ENCODE measurements at places on chromosomes 6 and 20. TPM values are rescaled to one million over a fixed set of nuclear protein-coding genes. Genes with fewer than 3 reads are reported as not detected.

The GLP1R gene
- total RNA-seq = not detected

- no peak for DNase-seq
These were observed 153.4 kb downstream of the DTNBP1 start for GRCh38 chr6:15509335-15509933.

- no peak for DNase-seq
These were observed 92.9 kb downstream of the FOXC1 start for GRCh38 chr6:1702580-1703051.

The RPP40 gene
- 42.0 TPM for total RNA-seq

DNA sequence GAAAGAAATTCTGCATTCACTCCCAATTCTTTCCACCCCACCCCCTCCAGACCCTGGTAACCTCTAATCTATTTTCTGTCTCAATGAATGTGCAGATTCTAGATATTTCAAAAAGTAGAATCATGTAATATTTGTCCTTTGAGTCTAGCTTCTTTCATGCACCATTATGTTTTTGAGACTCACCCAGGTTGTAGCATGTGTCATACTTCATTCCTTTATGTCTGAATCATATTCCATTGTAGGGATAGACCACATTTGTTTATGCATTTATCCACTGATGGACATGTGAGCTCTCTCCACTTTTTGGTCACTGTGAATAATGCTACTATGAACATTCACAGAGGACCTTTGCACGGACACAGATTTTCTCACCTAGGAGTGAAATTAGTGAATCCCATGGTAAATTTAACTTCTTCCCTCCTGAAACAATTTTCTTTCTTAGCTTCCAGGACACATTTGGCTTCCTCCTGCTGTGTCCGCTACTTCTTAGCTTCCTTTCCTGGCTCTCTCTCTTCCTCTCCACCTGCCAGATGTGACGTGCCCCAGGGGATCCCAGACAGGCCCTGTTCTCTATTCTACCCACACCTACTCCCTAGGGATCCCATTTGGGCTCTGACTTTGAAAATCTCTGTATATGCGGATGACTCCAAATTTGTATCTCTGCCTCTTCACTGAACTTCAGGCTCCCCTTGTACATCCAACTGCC, 24.1 kb upstream of the ARFGEF2 start:
- peak; percentile 38 for DNase-seq

The B4GALT5 gene
- 16.4 TPM for total RNA-seq

The UBE2C gene
- total RNA-seq = 179 TPM

DNA sequence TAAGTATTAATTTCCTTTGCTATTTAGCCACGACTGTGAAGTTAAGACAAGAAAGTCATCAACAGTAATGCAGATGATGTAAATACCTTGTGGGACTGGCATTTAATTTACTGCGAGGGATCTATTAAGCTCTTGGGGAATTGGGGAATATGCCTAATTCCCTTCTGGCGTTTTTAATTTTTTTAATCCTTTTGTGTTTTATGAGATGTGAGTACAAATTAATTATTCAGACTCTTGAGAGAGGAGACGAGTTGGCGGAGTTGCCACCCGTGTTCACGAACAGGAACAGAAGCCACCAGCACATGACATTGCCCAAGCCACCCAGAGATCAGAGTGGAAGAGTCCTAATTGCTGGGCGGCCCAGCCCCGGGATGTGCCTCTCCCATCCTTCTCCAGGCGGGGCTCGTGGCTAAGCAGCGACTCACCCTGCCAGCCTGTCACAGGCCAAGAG, 533 bp upstream of the CRYBG1 start:
- DNase-seq = no peak

GRCh38 chr6:115004982-115005381, 662.2 kb upstream of the HS3ST5 start:
- no peak for DNase-seq

GRCh38 chr6:33620158-33620855, 815 bp upstream of the ITPR3 start:
- no peak for DNase-seq

The HLA-DRB5 gene
- total RNA-seq = 0.20 TPM

The ANKRD6 gene
- total RNA-seq = 1.5 TPM

DNA sequence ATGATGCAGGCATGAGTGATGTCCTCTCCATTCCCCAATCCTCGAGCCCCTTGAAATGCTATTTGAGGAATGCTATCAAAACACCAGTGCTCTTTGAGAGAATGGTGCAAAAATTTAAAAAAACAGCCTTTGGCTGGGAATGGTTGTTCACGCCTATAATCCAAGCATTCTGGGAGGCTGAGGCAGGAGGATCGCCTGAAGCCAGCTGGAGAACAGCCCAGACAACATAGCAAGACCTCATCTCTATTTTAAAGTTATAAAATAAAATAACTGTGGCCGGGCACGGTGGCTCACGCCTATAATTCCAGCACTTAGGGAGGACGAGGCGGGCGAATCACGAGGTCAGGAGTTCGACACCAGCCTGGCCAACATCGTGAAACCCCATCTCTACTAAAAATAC, 4.2 kb upstream of the VARS1 start:
- DNase-seq = no peak

GRCh38 chr6:13398421-13398994, 70.2 kb upstream of the TBC1D7 start:
- no peak for DNase-seq

DNA sequence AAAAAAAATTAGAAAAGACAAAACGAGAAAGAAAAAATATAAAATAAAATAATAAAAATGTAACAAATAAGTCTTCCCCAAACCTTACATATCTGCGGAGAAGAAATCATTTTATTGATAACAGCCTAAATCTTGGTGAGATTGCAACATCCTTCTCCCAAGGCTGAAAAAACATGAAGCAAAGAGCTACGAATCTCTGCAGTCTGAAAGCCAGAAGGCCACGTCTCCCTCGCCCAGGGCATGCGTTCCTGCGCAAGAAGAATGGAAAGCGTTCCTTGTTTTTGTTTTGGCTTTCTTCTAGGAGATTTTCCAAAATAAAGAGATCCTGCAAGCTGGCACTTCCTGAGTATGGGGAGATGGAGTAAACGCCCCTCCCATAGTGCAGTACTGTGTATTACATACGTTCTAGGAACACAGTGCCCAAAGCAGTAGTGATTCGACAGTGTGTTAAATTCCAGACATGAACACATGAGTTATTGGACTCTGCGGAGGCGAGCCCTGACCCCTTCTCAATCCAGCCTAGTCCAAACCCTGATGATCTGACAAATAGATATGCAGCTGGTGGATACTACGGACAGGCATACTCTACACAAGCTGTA, 126.7 kb upstream of the RREB1 start:
- no peak for DNase-seq

DNA sequence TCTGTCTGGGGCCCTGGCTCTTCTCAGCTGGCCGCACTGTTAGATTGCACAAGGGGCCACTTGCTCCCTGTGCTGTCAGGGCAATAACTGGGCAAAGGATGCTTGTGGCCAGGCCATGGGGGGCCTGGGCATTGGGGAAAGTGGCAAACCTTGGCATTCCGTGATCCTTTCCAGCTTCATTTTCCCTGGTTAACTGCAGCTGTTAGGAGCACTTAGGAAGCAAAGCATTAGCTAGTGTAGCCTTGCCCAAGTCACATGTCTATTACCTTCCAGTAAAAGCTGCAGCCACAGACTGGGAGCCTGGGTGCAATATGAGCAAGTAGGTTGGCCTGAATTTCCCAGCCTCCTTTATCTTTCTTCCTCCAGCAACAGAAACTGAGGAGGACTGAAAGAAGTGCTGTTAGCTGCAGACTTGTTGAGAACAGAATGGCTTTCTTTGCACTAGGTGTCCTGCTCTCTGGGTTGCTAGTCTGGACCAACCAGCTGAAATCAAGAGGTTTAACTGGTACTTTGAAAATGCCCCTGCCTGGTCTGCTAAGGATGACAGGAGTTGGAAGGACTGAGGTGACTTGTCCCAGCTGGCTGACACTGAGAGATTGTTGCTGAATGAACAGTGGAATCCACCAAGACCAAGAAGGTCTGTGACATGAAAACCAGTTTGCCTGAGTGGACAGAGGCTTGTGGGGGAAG, 312.3 kb upstream of the SUPT3H start:
- no peak for DNase-seq

- no peak for DNase-seq
These were observed 803 bp upstream of the SRXN1 start for GRCh38 chr20:653590-654416.

DNA sequence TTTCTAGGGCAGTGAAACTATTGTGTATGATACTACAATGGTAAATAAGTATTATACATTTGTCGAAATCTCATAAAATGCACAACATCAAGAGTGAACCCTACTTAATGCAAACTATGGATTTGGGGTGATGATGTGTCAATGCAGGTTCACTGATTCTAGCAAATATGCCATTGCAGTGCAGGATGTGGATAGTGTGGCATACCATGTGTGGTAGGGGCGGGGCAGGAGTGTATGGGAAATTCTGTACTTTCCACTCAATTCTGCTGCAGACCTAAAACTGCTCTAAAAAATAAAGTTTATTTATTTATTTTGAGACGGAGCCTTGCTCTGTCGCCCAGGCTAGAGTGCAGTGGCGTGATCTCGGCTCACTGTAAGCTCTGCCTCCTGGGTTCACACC, 44.3 kb downstream of the ABHD12 start:
- DNase-seq = no peak

- no peak for DNase-seq
These were observed 406.9 kb upstream of the MAP3K7 start for GRCh38 chr6:90993770-90994169.

The PTCHD4 gene
- total RNA-seq = 1.6 TPM

- no peak for DNase-seq
These were observed 125.1 kb downstream of the SNX5 start for GRCh38 chr20:17843246-17844132.

The FHL5 gene
- total RNA-seq = not detected

The RRBP1 gene
- 59.9 TPM for total RNA-seq

- no peak for DNase-seq
These were observed 12.8 kb upstream of the DTNBP1 start for GRCh38 chr6:15675536-15676220.

The DNAJC5 gene
- total RNA-seq = 30.7 TPM

The SLC24A3 gene
- not detected for total RNA-seq

- no peak for DNase-seq
These were observed 77.7 kb downstream of the MBOAT1 start for GRCh38 chr6:20134613-20135012.

DNA sequence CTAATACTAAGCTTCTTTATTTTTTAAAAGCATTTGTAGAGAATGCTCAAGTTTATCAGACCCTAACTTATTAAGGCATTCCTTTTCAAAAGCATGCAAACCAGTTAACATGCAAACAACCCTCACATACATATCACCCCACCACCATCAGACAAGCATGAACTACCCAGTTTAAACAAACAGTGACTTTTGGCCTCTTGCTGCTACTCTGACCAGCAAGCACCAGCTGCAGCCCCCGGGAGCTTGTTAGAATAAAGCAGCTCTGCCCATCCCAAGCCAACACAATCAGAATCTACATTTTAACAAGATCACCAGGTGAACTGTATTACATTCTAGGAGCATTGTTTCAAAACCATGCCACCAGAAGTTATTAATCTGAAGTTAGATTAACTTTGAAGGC, 5.9 kb upstream of the NUP153 start:
- DNase-seq = no peak

- no peak for DNase-seq
These were observed 17.1 kb downstream of the VPS52 start for GRCh38 chr6:33254591-33254990.

The CNKSR3 gene
- 6.3 TPM for total RNA-seq

DNA sequence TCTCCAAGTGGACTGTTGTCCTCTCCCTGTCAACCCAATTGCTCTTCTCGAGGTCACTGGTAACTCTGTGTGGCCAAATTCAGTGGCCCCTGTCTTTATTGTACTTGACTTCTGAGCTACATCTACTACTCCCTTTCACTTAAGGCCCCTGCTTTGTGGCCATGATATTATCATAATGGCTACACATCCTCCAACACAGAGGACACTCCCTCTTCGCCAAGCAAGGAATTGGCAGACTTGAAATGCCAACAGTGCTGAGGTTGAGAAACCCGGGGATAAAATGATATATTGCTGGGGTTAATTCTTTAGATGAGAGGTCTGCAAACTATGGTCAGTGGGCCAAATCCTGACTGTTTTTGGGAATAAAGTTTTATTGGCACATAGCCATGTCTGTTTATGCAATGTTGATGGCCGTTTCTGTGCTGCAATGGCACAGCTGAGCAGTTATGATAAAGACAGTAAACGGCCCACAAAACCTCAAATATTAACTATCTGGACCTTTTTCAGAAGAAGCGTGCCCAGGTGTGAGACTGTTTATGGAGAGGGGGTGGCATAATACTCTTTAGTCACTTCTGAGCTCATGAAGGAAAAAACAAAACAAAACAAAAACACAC, 12.0 kb upstream of the MRPS10 start:
- no peak for DNase-seq

DNA sequence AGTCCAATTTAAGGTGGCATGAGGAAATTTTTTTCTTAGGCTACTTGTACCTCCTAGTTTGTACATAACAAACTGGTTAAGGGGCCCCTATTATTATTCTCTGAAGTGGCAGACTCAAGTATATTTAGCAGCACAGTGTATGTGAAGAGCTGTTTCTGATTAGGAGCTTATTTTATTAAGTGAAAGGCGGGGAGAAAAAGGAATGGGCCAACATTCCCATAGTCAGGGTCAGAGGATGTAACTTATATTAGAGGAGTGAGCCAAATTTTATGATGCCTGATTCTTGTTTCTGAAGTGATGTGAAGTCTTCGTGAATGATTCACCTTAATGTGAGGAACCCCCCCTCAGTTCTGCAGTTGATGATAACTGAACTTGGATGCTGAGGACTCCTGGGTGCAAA, 2.8 kb downstream of the HECA start:
- no peak for DNase-seq

The TINAG gene
- not detected for total RNA-seq

The CST8 gene
- not detected for total RNA-seq

- DNase-seq = no peak
These were observed 45.6 kb downstream of the RSPO3 start for GRCh38 chr6:127164036-127164435.

DNA sequence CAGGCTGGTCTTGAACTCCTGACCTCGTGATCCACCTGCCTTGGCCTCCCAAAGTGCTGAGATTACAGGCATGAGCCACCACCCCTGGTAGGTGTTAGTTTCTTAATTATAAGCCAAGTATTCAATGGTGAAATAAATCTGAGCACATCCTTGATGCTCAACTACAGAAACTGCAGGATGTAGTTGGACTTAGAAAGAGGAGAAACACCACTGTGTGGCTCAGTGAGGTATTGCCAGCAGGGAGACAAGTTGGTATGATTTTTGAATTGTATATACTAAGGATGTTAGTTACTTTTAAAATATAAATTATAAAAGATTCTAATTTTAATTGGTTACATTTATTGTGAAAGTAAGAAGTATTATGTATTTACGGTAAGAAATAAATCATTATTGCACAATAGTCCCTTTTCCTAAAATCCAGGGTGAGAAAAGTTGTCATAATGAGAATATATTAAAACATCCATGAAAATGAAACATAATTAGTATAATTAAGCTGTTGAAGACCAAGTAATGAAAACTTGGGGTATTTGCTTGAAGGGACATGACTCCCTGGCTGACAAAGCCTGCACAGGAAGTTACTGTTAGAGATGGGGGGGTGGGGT, 17.6 kb downstream of the SLC18B1 start:
- DNase-seq = no peak

Measured in NCI-H460 (cell line).